Stimulated activated CD4-positive, alpha-beta T cell treated with anti-CD3 and anti-CD28 coated beads, Interleukin-1b, Interleukin-23, amount 100 ng/mL, for 1 hour (primary cell): ENCODE measurements at places on chromosomes 13 and 19.

DNA sequence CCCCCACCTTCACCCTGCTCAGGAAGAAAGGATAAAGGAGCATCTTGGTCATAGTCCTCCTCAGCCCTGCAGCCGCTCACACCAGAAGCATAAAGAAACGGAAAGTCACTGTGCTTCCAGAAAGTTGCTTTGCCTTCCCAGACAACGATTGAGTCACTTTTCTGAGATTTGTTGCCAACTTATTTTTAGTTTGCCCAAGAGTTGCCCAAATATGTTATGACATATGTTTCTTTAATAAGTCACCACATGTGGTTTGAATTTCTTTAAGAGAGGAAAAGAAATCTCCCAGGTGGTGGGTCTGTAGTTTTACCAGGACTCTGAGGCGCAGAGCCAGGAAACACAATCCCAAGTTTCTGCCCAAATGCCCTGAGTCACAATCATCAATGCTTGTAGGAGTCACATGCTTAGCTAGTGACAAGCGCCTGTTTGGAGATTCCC is 63.4 kb upstream of the LRCH1 start:
- no peak for DNase-seq

GRCh38 chr13:45799451-45799850 is 52.1 kb downstream of the SIAH3 start:
- no peak for DNase-seq

DNA sequence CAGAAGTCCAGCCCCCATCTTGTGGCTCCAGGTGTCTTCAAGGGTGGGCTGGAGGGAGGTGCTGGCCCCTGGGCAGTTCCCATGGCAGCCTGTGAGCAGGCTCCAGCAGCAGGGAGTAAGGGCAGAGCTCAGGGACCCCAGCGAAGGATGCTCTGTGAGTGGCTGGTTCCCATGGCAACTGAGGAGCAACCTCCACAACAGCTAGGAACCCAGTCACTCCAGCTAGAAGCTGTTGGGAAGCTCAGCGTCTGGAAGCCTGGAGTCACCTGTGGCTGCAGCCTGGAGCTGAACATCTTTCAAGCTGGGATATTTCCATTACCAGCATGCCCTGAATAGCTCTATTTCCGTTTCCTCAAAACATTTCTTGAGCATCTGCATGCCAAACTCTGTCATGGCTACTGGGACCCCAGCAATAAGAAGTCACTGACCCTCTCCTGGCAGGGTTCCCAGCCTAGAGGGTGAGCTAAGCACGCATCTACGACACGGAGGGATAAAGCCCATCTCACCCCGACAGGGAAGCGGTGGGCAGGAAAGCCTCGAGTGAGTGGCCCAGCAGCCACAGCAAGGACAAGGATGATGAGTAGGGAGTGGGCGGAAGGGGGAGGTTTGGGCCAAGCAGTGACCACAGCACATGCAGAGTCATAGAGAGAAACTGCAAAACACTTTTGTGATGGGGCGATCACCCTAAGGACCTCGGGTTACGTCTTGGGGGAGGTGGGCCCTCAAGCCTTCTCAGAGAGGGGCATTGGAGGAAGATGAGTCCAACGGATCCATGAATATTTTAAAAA is 52.6 kb downstream of the ALOX5AP start:
- no peak for DNase-seq

DNA sequence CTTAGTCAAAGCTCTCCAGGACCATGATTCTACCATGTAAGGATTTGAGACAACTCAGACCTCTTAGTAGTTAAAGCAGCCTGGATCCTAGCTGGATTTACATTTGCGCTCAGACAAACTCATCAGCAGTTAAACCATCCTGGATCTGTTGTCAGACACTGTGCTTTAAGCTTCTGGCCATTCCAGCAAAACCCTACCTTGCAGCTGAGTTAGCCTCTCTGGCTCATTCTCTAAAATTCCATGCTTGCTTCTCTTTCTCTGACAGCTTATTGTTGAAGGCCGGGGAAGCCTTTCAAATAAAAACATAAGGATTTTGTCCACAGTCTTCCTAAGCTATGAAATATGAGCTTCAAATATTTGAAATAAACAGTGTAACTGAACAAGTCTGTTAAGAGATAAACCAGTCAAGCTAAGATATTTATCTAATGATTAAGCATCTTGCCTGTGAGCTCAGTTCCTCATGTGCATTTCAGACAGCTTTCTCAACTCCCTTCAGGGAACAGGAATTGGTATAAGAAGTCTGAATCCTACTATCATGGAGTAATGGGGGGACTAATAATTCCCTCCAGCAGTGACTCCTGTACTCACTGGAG is 89.3 kb downstream of the SLAIN1 start:
- DNase-seq, result no peak

GRCh38 chr13:101979825-101980224 is 422.0 kb downstream of the FGF14 start:
- DNase-seq, result no peak

- DNase-seq, result no peak
Measured at GRCh38 chr13:38228322-38228721, 121.3 kb upstream of the UFM1 start.

DNA sequence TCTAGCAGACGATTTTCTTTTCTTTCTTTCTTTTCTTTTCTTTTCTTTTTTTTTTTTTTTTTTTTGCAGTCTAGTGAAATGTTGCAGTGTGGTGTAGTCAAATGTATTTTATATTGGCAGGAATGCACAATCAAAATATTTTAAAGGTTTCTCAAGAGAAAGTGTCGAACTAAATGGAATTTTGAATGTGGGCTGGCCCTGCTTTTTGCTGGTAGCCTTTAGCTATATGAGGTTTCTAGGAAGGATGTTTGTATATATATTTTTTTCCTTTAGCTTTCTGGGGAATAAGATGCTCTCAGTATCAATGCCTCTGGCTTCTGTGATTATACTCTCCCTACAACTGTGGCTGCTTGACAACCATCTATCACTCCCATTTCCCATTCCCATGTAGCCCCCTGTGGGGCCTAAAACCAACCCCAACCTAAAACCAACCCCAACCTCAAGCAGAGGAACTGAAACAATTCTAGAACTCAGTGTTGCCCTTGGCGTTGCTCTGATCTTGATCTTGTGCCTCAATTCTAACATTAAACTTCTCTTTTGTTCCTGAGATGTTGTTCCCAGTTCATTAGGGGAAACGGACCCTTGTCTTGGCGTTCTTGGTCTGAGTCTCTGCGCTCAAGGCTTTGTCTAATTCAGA is 27.1 kb downstream of the CYSLTR2 start:
- DNase-seq, result no peak

DNA sequence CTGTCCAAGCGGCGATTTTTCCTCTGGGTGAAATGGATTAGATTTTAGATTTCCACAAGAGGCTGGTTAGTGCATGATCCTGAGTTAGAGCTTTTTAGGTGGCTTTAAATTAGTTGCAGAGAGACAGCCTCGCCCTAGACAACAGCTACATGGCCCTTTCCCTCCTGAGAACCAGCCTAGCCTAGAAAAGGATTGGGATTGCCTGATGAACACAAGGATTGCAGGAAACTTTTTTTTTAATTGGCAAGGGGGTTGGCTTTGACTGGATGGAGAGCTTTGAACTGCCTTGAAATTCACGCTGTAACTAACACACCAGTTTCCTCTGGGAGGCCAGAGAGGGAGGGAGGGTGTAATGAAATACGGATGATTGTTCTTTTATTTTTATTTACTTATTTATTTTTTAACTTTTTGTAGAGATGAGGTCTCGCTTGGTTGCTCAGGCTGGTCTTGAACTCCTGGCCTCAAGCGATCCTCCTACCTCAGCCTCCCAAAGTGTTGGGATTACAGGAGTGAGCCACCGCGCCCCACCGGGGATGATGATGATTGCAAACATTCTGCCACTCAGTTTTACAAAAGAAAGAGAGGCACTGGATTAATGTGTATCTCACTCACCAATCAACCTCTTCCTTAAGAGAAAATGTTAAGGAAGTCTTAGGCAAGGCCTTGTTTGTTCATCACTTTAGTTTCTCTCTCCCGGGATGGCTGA is 1.9 kb downstream of the LDLR start:
- DNase-seq, result no peak

DNA sequence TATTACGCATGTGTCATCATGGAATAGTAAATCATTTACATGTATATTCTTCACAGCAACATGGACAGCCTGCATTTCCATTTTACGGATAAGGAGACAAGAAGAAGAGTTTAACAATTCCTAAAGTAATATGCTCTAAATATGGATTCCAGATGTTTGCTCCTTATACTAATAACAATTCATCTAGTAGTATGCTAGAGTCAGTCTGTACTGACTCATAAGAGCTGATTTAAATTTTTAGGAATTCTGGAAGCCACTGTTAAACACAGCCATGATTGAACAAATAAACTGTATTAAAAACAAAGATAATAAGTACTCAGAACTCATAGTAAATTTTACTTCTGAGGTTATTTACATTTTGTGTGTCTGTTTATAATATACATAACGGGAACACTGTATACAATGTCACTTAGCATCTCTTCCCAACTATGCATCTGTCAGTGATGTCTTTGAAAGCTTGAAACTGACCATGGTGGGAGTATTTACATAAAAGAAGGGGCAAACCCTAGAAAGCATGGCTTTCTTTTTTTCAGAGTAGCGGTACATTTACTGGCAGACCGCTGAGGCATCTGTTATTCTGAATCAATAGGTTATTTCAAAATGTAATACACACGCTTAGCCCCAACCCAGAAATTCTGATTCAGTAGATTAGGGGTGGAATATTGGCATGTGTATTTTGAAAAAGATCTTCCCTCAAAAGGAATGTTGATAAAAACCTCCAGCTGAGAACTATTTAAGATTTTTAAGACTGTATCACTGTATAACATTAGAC is 12.9 kb downstream of the ZC3H13 start:
- no peak for DNase-seq

DNA sequence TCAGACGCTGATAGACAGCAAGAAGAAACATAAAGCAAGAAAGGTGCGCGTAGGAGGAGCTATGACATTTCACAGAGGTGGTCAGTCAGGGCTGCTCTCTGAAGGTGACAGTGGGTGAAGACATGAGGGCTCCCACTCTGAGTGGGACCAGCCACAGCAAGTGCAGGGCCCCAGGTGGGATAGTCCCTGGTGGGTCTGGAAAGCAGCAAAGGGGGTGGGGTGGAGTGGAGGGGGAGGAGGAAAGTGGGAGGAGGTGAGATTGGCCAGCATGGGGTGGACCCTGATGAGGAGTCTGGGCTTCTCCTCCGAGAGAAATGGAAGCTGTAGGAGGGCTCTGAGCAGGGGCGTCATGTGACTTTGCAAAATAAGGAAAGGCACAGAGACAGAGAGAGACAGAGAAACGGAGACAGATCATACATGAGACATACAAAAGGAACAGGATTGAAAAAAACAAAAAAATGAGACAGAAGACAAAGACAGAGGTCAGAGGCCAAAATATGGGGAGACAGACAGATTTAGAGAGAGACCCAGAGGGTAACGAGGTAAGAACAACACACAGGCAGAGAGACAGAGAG is 2.7 kb downstream of the MAP4K1 start:
- DNase-seq, result no peak

GRCh38 chr13:107076801-107077200 is 508.9 kb upstream of the ARGLU1 start:
- DNase-seq, result no peak

DNA sequence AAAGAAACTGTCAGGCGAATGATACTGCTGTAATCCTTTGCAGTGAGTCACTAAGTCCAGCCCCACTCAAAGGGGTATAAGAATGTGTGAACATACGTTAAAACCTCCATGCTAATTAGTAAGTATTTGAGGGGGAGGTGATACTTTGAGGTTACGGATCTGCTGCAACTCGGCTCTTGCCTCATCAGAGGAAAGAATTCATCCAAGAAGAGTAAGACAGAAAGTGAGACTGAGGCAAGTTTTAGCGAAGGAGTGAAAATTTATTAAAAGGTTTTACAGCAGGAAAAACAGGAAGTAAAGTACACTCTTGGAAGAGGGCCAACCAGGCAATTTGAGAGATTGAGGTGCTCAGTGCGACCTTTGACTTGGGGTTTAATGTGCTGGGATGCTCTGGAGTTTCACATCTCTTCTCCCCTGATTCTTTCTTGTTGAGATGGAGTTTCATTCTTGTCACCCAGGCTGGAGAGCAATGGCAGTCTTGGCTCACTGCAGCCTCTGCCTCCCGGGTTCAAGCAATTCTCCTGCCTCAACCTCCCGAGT is 9.8 kb downstream of the CLEC4M start:
- no peak for DNase-seq

DNA sequence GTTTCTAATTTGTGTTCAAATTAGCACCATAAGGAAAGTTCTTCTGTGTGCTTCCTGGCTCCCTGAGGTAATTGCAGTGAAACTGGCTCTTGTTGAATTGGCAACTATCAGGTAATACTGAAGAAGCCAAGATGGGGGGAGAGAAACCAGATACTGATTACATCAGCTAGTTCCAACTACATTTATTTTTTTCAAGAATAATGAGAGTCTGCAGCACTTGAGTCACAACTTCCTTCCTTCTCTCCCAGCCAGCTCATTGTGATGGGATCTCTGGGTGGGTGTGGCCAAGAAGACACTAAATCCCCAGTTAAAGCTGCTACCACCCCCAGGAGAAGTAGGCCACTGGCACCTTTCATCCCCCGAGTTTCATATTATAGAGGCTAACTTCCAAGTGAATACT is 100.7 kb upstream of the RXFP2 start:
- DNase-seq, result no peak

- no peak for DNase-seq
Measured at GRCh38 chr13:79740991-79741390, 260.0 kb downstream of the NDFIP2 start.

GRCh38 chr13:22039961-22040360 is 369.1 kb downstream of the FGF9 start:
- DNase-seq, result no peak

- DNase-seq, result peak; percentile 77
Measured at GRCh38 chr19:49555600-49556411, 24.6 kb downstream of the NOSIP start.

GRCh38 chr19:18261474-18261873 is 12.8 kb downstream of the IQCN start:
- DNase-seq, result no peak

DNA sequence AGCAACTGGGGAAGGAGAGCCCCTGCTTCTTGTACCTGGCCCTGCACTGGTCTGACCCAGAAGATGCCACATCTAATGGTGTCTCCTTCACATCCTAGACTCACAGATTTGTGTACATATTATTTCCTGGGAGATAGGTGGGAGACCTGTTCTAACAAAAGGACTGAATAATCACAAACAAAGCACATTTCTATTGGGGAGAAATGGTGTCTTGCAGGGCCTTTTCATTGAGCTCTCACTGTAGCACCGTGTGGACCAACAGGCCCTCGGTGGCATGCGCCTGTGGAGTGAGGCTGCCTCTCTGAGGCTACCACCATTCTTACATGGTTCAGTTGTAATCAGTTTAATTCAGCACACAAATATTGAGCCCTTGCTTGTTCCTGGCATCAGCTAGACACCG is 989 bp upstream of the SACS start:
- DNase-seq, result no peak

DNA sequence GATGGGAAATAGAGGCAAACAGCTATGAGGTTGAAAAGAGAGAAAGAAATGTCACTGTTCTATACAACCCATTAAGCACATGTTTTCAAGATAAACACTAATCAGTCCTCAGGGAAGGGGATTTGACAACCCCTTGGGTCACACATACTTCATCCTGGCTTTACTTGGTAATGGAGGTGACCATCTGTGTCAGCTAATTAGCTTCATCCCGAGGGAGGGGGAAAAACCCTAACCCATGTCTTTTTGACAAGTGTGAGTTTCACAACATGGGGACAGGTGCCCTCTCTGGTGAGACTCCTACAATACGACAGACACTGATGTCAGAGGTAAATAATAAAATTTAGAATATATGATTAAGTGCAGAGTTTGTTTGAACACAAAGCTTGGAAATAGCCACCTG is 43.1 kb downstream of the ZNF611 start:
- no peak for DNase-seq

- DNase-seq, result no peak
Measured at GRCh38 chr13:30734439-30734838, 904 bp upstream of the ALOX5AP start.
